Activated CD8-positive, alpha-beta memory T cell treated with anti-CD3 and anti-CD28 coated beads, Interleukin-2, amount 10 ng/mL, durations not matched to agents 7 days and 5 days (primary cell): ENCODE measurements at places on chromosomes 6 and 20. TPM values are rescaled to one million over a fixed set of nuclear protein-coding genes. Genes with fewer than 3 reads are reported as not detected.

Gene GLP1R
- not detected for total RNA-seq

Gene SLC26A8
- total RNA-seq, result not detected

Gene MUC22
- total RNA-seq, result not detected

Gene EMILIN3
- not detected for total RNA-seq

Gene DNMT3B
- total RNA-seq, result 4.7 TPM

Gene DNAH8
- 0.15 TPM for total RNA-seq

Gene OVOL2
- total RNA-seq, result not detected

Gene TINAG
- not detected for total RNA-seq

Gene SMOC2
- not detected for total RNA-seq

Gene RAMACL
- 0.14 TPM for total RNA-seq

Gene LTB
- total RNA-seq, result 608 TPM

Gene CDH4
- not detected for total RNA-seq

Gene ASIP
- total RNA-seq, result not detected

Gene C2
- total RNA-seq, result 0.61 TPM

Gene RALGAPA2
- total RNA-seq, result 16.0 TPM

Gene MCCD1
- total RNA-seq, result not detected

Gene CST5
- not detected for total RNA-seq

Gene PTCHD4
- total RNA-seq, result not detected

Gene CCN6
- not detected for total RNA-seq

Gene GTSF1L
- total RNA-seq, result 0.28 TPM

Gene ULBP2
- total RNA-seq, result 0.80 TPM

Gene FKBP1A
- total RNA-seq, result 247 TPM

Gene ARG1
- not detected for total RNA-seq

Gene LRRN4
- not detected for total RNA-seq

Gene EGFL8
- total RNA-seq, result 11.4 TPM

Gene ECHDC1
- total RNA-seq, result 39.5 TPM

Gene TAAR6
- not detected for total RNA-seq

Gene TLDC2
- total RNA-seq, result not detected

Gene GJA1
- total RNA-seq, result not detected

Gene CENPQ
- total RNA-seq, result 17.8 TPM

Gene MYLK4
- total RNA-seq, result 0.18 TPM

Gene C20orf202
- not detected for total RNA-seq

Gene HSPA1L
- total RNA-seq, result 3.1 TPM

Gene OR2B6
- not detected for total RNA-seq

Gene PDSS2
- total RNA-seq, result 16.9 TPM

Gene GID8
- total RNA-seq, result 36.8 TPM

Gene TNFRSF6B
- not detected for total RNA-seq

Gene RPS6KA2
- 5.4 TPM for total RNA-seq

Gene DDAH2
- 13.6 TPM for total RNA-seq

Gene TSHZ2
- 0.18 TPM for total RNA-seq

Gene DAAM2
- not detected for total RNA-seq

Gene MKKS
- 7.5 TPM for total RNA-seq

Gene HSPA1B
- total RNA-seq, result 71.6 TPM

Gene POM121L2
- total RNA-seq, result not detected

Gene SYNDIG1
- total RNA-seq, result not detected

Gene DEFB124
- not detected for total RNA-seq

Gene COL21A1
- total RNA-seq, result not detected

Gene CASS4
- total RNA-seq, result 21.8 TPM

Gene VNN1
- not detected for total RNA-seq

Gene CEBPB
- total RNA-seq, result 34.6 TPM

Gene TDRD6
- not detected for total RNA-seq
